ENCODE measurements at places on chromosomes 12 and 14.

DNA sequence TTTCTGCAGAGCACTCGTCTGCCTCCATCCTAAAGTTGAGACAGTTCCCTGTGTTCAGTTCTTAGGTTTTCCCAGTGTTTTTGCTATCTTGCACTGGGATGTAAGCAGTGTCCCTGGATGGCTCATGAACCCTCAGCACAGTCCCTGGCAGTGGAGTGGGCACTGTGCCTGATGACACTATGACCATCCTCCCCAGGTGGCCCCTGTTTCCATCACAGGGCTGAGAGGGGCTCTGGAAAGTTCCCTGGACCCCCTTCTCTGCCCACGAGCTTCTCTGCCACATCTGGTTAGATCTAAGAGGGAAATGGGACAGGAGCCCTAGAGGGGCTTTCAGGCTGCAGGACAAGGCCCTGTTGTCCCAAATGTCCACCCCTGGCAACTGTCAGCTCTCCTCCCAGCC lies 249.8 kb upstream of the SFSWAP start:
- no peak for DNase-seq

DNA sequence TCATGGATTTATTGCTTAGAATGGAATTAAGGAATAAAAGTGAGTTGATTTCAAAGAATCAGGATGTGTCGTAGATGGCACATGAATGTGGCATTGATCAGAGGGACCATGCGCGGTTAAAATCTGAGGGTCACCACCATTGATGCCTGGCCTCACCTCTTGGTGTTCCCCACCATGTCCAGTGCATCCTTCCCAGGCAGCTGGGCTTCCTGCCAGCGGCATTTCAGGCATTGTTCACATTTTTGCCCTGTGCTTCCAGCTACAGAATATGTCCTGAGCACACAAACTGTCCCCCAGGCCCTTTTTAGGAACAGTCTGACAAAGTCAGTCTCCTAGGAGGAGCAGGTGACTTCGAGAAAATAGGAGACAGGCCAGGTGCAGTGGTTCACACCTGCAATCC lies 42.0 kb upstream of the TSPAN9 start:
- DNase-seq, result no peak

DNA sequence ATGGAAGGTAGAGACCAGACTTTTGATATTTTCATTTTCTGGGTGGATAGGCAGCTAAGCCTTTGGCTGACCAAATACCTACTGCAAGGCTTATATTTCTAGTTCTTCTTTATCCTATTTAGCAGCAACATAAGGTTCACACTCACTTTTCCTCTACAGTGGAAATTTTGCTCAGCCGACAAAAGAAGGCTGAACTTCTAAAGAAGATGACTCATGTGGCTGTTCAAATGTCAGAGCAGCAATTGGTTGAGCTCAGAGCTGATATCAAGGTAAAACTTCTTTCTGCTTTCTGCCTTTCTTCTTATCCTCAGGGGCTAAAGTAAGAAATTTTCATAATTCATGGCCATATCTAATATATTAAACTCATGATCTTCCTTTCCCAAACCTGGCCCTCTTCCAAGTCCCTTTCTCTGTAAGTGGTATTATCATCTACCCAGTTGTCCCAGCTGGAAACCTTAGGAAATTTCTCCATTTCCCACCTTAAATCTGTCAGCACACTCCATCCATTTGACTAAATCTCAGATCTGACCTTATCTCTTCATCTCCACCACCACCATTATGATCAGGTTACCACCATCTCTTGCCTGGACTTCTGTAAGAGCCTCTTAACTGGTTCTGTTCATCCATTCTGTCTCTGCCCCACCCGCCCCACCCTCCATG lies 19.8 kb upstream of the KCNH3 start:
- no peak for DNase-seq

- no peak for DNase-seq
Observed at GRCh38 chr14:102374264-102374663, 11.5 kb downstream of the TECPR2 start.

- no peak for DNase-seq
Observed at GRCh38 chr14:63276016-63276415, 42.7 kb downstream of the GPHB5 start.

DNA sequence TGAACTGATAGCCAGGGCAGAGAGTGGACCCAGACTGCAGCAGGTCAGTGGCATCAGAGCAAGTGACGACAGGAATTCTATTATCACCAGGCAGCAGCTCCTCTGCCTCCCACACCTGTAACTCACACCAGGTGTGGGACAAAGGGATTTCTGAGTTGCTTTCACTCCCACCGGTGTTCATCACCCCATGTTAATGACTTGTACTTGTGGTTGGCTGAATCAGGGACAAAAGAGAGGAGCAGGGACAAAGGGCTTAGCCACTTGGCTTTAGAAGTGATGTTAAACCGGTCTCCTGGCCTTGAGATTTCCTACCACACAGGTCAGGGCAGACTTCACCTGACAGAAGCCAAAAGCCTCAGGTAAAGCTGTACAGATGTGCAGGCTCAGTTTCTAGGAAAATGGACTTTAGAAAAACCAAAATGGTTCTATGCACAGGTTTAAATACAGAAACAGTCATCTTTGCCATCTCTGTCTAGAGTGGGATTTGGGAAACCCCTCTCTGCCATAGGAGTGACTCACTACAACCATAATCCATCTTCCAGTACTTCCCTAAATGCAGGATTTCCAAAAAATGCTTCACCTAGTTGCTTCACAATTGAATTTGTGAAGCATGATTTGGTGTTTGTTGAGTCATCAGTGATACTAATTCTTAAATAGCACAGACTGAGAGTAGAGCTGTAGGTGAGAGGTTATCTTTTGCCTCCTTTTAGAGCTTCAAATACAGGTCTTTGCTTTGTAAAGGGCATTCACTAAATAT lies 158.5 kb downstream of the PRKCH start:
- no peak for DNase-seq

- DNase-seq, result no peak
Observed at GRCh38 chr12:20376984-20377383, 8.6 kb downstream of the PDE3A start.

- DNase-seq, result no peak
Observed at GRCh38 chr14:78448164-78449094, 278.3 kb downstream of the NRXN3 start.

DNA sequence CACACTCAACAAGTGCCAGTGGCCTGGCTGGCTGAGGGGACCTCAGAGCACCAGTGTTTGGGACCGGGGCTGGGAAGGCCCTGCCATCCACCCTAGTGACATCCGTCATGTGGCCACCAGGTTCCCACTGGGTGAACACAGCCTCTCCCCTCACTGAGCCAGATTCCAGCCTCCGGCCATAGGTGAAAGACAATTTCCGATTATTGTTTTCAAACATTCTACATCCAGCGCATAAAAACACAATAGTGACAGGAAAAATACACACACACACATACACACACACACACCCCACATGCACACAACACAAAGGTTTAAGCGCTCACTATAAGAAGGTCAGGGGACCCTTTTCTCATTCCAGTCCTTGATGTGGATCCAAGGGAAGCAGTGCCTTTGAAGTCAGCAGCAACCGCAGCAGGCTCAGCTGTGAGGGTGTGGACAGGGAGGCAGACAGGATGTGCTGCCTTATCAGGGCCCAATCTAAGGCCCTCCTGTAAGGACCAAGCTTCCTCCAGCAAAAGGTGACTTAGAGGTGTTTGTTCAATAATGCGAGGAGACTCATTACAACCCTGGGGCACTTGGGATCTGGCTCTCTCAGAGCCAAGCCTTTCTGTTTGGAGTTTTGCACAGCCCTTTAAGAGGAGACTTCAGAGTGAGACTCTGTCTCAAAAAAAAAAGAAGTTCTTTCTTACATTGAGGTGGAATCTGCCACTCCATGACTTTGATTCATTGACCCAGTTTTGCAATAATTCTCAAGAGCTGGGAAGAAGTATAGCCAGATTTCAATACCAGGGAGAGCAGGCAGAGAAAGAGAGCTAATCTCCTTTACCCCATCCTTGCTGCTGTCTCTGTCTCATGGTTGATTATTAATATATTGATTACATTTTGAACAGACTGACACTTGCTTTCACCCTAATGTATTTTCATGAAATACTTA lies 227.8 kb downstream of the ZFP36L1 start:
- DNase-seq, result no peak

GRCh38 chr14:94833633-94834032 lies 63.7 kb upstream of the GSC start:
- DNase-seq, result no peak

DNA sequence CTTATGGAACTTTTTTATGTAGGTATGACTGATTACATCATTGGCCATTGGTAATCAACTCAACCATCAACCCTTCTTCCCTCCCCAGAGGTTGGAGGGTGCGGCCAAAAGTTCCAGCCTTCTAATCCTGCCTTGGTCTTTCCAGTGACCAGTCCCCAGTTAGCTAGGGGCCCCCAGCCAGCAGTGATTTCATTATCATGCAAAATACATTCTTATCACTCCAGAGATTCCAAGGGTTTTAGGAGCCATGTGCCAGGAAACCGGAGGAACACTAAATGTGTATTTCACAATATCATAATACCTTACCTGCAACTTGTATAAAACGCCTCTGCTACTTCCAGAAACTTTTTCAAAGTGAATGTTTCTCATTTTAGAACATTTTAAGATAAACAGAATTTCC lies 181.5 kb upstream of the PELI2 start:
- DNase-seq, result no peak

DNA sequence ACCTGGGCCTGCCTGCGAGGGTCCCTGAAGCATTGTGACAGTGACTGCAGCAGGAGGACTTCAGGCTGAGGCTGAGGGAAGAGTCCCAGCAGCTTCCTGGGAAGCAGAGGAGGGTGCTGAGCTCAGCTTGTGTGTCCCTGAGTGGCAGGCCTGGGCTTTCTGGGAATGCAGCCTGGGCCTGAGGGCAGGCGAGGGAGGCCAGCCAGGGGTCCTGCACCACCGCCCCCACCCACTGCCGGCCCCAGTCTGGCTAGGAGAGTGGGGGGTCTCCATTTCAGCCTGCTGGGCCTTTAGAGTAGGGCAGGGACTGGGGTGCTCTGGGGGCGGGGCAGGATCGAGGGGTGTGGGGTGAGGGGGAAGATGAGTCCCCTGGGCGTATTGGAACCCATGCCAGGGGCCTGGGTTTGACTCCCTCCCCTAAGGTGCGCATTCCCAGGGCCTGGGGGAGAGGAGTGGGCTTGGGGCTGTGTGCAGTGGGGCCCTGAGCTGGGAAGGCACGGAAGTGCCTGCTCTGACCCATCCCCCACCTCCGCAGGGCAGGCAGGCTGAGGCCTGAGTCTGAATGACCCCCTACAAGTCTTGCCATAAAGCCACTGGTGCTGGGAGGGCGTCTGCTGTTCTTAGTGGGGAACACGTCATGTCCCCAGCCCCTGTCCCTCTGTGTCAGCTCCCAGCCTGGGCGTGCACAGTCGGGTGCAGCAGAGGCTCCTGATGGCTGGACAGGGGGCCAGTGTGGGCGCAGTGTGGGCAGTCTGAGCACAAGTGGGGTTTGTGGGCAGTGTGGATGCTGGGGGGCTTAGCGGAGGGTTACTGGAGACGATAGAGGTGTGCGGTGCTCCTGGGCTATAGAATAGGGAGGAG lies 46.4 kb downstream of the KRT80 start:
- DNase-seq, result no peak

- DNase-seq, result no peak
Observed at GRCh38 chr12:21764950-21765349, 9.6 kb downstream of the KCNJ8 start.

Measured in esophagus squamous epithelium (tissue), 5 donors.